Bronchial smooth muscle cell (primary cell): ENCODE measurements at places on chromosomes 12 and 14. TPM values are rescaled to one million over a fixed set of nuclear protein-coding genes. Genes with fewer than 3 reads are reported as not detected.

B4GALNT3 gene
- under 0.01 TPM in 2 replicates for total RNA-seq

GPRC5A gene
- total RNA-seq = 7.6 and 7.9 TPM in 2 replicates

C12orf60 gene
- total RNA-seq = 0.79 and 1.2 TPM in 2 replicates

EPYC gene
- total RNA-seq = not detected in 2 replicates

GALNT16 gene
- total RNA-seq = 0.32 and 0.77 TPM in 2 replicates

DHH gene
- 0.17 TPM in 1 of 2 replicates, not detected in the other for total RNA-seq

GNG2 gene
- total RNA-seq = 12.4 and 21.9 TPM in 2 replicates

PLD4 gene
- under 0.01 and 0.09 TPM in 2 replicates for total RNA-seq

NTF3 gene
- not detected in 2 replicates for total RNA-seq

TMEM132D gene
- total RNA-seq = under 0.01 TPM in 1 of 2 replicates, not detected in the other

TEDC1 gene
- total RNA-seq = 1.5 and 2.4 TPM in 2 replicates

CYP27B1 gene
- total RNA-seq = 0.26 TPM in 1 of 2 replicates, not detected in the other

MAP1LC3B2 gene
- 0.17 and 0.63 TPM in 2 replicates for total RNA-seq

NEUROD4 gene
- not detected in 2 replicates for total RNA-seq

APOLD1 gene
- total RNA-seq = 1.5 and 3.3 TPM in 2 replicates

BRMS1L gene
- 3.6 and 3.9 TPM in 2 replicates for total RNA-seq

ORAI1 gene
- 5.0 and 5.4 TPM in 2 replicates for total RNA-seq

MEG3 gene
- total RNA-seq = 139 and 226 TPM in 2 replicates

FBLN5 gene
- total RNA-seq = 15.9 and 17.4 TPM in 2 replicates

ERGIC2 gene
- 54.5 and 58.8 TPM in 2 replicates for total RNA-seq

G2E3 gene
- 11.8 and 12.1 TPM in 2 replicates for total RNA-seq

METTL1 gene
- 2.5 and 3.1 TPM in 2 replicates for total RNA-seq

TSPAN8 gene
- total RNA-seq = not detected in 2 replicates

SAMD15 gene
- 0.94 and 1.3 TPM in 2 replicates for total RNA-seq

CNIH1 gene
- total RNA-seq = 82.3 and 234 TPM in 2 replicates

LRP1-AS gene
- total RNA-seq = 0.17 TPM in 1 of 2 replicates, not detected in the other

OR4K1 gene
- not detected in 2 replicates for total RNA-seq

CACNA2D4 gene
- total RNA-seq = 0.16 and 0.86 TPM in 2 replicates

SELPLG gene
- total RNA-seq = 0.63 and 1.5 TPM in 2 replicates

KRT79 gene
- total RNA-seq = not detected in 2 replicates
